Activated CD4-positive, alpha-beta memory T cell treated with anti-CD3 and anti-CD28 coated beads, Interleukin-2, amount 10 ng/mL, durations not matched to agents 7 days and 5 days (primary cell): ENCODE measurements at places on chromosomes 7 and 10. TPM values are rescaled to one million over a fixed set of nuclear protein-coding genes. Genes with fewer than 3 reads are reported as not detected.

Gene OGDHL
- not detected for total RNA-seq

Gene C10orf143
- total RNA-seq, result 2.5 TPM

Gene PKD2L1
- 0.18 TPM for total RNA-seq

Gene OR6B1
- not detected for total RNA-seq

Gene HMX3
- total RNA-seq, result not detected

Gene TDRD1
- total RNA-seq, result 0.40 TPM

Gene DMBT1
- 0.05 TPM for total RNA-seq

DNA sequence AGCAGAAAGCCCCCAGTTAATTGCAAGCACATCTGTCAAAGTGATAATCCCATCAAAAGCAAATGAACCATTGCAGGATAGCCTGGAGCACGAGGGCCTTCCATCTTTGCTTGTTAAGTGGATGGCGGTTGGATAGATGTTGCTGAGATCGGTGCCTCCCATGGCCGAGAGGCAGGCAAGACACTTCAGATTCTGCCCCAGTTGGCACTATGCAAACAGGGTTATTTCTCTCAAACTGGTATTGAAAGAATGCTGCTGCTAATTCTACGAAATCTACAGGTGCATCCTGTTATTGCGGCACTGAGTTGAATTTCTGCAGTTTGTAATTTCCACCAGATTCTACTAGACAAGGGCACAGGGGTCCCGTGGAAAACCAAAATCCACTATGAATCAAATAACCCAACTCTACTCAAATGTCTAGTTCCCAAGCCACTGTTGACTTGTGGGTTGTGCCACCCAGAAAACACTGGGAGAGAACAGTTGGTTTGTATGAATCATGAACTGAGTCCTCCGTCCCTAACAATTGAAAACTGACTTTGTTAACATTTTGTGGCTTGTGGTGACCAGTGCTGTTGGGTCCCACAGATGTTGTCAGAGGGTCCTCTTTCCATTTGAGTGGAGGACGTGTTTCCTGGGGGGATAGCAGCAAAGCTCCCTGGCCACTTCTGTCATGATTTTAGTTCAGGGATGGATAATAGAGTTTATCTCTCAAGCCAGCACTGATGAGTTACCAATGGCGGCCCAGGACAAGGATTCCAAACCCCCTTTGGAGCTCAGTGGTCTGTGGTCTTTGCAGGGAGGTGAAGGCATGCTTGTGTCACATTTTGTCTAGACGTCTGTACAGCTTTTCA lies 7.1 kb upstream of the IL2RA start:
- no peaks in the 10 kb centered on the region for H3K27me3 ChIP-seq
- peak overlapping the region; percentile 67 for H3K4me3 ChIP-seq
- H3K36me3 ChIP-seq, result peaks cover 13% of the 10 kb centered on the region

GRCh38 chr7:55240418-55241142 lies 124.6 kb upstream of the LANCL2 start:
- H3K4me1 ChIP-seq, result no peaks in the 10 kb centered on the region
- H3K27ac ChIP-seq, result no peak overlapping the region
- H3K36me3 ChIP-seq, result no peaks in the 10 kb centered on the region
- H3K4me3 ChIP-seq, result no peak overlapping the region
- H3K27me3 ChIP-seq, result peaks cover 10% of the 10 kb centered on the region
- DNase-seq, result no peak

- no peaks in the 10 kb centered on the region for H3K4me1 ChIP-seq
- DNase-seq, result no peak
- no peaks in the 10 kb centered on the region for H3K36me3 ChIP-seq
Observed at GRCh38 chr7:141952461-141952860, 5.7 kb upstream of the CLEC5A start.

DNA sequence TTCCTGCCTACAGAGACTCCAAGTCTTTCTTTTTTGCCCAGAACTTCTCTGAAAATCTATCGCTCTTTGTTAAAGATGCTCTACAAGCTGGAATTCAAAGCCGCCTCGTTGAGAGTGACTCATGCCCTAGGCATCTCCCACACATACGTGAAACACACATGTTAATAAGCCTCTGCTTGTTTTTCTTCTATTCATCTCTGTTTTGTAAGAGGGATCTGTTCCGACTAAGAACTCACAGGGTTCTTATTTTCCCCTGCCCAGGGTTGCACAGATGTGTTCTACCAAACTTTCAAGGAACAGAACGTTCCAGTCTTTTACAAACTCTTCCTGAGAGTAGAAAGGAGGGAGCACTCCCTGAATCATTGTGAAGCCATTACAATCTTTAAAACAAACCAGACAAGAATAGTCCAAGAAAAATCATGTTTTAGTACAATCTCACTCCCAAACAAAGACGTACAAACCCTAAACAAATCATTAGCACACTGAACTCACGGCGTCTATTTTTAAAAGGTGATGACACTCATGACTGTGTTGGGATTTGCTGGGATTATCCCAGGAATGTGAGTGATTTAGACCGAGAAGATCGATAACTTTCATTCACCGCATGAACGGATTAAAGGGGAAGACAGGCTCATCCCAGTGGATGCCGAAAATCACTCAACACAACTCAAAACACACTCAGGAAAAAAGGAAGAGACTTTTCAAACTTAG lies 55.3 kb upstream of the INPP5A start:
- DNase-seq, result no peak
- no peak overlapping the region for H3K27ac ChIP-seq
- no peak overlapping the region for H3K4me3 ChIP-seq
- no peaks in the 10 kb centered on the region for H3K36me3 ChIP-seq
- H3K27me3 ChIP-seq, result peaks cover 13% of the 10 kb centered on the region

- H3K4me3 ChIP-seq, result no peak overlapping the region
- no peak overlapping the region for H3K27ac ChIP-seq
- H3K4me1 ChIP-seq, result peaks cover 9% of the 10 kb centered on the region
- H3K27me3 ChIP-seq, result peaks cover 14% of the 10 kb centered on the region
Observed at GRCh38 chr10:381805-382204, 246.6 kb downstream of the ZMYND11 start.

DNA sequence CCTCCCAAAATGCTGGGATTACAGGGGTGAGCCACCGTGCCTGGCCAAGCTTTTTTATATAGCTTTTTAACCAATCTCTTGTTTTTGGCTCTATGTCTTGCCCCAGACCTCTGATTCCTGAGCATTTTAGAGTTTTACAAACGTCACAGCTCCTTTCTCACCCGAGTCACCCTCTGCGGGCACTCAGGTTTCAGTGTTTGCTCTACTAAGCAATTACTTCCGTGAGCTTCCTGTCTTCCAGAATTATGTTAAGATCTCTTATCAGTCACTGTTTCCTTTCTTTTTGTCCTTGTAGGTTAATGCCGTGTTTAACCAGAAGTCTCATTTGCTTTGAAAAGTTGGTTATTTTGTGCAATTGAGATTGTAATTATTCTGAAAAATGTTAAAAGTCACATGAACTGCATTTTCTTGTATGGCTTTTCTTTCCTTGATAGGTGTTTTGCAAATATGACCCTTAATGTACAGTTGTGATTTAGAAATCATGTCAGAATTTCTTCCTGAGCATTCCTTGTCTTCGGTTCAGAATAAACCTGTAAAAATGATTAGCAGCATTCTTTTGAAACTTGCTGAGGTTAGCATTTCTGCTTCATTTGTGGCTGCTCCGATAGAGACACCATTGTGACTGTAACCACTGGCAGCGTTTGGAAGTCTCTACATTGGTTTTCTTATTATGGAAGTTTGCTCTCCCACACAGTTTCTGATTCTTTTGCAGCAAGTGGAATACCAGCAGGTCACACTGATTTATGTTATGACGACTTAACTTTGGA lies 4.5 kb upstream of the HKDC1 start:
- peak; percentile 66 for DNase-seq
- H3K4me1 ChIP-seq, result peaks cover 51% of the 10 kb centered on the region
- peak overlapping the region; percentile 83 for H3K27ac ChIP-seq
- peak overlapping the region; percentile 15 for H3K4me3 ChIP-seq

GRCh38 chr7:69619635-69620034 lies 21.4 kb downstream of the AUTS2 start:
- no peak for DNase-seq
- no peaks in the 10 kb centered on the region for H3K4me1 ChIP-seq
- H3K4me3 ChIP-seq, result no peak overlapping the region
- H3K27ac ChIP-seq, result no peak overlapping the region
- no peaks in the 10 kb centered on the region for H3K36me3 ChIP-seq
- H3K27me3 ChIP-seq, result no peaks in the 10 kb centered on the region
